ENCODE measurements at places on chromosomes 6 and 20.

GRCh38 chr6:137728386-137729349, 138.4 kb upstream of the TNFAIP3 start:
- DNase-seq, result no peak

DNA sequence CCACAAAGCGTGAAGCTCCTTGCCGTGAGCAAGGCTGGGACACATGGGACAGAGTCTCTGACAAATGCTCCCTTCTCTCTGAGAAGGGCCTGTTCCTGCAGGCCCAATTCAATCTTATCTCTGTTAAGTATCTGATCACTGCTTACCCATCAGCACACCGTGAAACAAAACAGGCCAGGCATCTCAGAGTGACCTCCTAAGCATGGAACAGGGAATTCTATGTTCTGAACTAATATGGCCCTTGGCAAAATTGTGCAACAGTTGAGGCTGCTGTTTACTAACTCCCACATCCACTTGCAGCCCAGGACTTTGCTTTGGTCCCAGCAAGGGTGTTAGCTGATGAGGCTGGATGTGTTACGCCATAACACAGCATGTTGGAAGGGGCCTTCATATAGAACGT, 79.2 kb downstream of the GCLC start:
- DNase-seq, result no peak

GRCh38 chr6:132952986-132953385, 138.6 kb downstream of the RPS12 start:
- DNase-seq, result no peak

- DNase-seq, result no peak
These were observed 20.4 kb downstream of the RAB23 start for GRCh38 chr6:57201718-57202117.

DNA sequence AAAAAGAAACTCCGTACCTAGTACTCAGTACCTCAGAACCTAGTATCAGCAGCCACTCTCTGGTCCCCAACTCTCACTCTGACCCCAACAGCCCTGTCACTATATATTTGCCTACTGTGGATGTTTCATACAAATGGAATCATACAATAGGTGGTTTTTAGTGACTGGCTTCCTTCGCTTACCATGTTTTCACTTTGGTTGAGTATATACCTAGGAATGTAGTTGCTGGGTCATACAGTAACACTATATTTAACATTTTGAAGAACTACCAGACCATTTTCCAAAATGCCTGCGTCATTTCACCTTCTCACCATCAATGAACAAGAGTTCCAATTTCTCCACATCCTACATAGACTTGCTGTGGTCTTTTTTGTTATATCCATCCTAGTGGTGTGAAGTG, 283.2 kb downstream of the GMDS start:
- no peak for DNase-seq

- DNase-seq, result no peak
These were observed 589.4 kb downstream of the RFPL4B start for GRCh38 chr6:112936504-112936903.

DNA sequence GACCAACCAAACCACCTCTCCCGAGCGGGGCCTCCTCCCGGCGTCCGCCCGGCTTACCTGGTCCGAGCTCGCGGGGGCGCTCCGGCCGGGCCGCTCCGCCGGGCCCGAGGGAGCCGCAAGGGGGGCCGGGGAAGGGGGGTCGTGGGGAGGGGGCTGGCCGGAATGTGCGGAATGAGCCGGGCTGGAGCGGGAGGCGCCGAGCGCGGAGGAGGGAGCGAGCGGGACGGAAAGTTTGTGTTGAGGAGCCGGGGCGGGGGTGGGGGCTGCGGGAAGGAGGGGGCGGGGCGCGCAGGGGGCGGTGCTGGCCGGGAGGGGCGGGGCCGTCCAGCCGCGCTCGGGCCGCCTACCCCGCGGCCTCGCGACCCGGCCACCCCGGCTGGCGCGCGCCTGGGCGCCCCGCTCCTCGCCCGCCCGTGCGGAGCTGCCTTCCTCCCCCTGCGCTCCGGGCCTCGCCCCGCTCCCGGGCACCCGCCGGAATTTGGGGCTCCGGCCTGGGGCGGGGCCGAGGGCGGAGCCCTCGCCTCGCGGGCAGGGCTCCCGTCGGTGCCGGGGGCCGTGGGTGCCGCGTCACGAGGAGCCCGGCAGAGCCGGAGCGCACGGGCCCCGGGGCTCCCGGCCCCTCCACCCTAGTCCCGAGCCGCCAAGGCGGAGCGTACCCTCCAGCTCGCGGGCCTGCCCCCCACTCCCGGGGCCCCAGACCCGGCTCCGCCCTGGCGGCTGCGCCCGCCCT, at the start of gene TEAD3:
TEAD3 (minus strand) TSS at position 239 of the 730 bp plus-strand sequence.
- DNase-seq, result no peak

DNA sequence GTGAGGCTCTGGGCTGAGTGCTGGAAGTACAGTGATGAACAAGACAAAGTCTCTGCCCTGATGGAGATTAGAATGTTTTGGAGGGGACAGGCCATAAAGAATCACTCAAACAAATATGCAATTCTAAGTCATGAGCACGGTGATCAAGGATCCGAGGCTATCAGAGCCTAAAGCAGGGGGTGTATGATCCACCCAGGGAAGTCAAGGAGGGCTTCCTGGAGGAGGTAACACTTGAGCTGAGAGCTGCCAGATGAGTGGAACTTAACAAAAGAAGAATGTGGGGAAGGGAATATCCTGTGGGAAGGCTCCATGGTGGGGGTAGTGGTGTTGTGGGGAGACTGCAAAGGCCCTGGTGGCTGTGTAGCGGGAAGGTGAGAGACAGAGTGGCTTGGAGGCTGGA, 12.2 kb downstream of the BPIFB4 start:
- DNase-seq, result no peak

DNA sequence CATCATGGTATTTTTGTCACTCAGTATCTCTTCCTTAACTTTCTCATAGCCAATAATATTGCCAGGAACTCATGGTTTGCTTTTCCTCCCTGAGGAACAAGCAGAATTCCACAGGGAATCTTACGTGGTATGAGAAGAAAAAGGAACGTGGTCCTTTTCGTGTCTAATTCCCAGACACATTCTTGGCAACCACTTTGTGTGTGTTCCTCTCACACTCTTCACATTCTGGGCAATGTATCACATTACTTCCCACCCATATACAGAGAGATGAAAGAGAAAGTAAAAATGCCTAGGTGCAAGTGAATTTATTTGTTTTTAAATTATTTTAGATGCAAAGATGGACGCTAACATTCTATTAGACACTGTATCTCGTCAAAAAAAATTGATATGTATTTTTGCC, 102.7 kb downstream of the PTPRK start:
- DNase-seq, result no peak

GRCh38 chr6:15937602-15938001, 191.3 kb upstream of the MYLIP start:
- no peak for DNase-seq

DNA sequence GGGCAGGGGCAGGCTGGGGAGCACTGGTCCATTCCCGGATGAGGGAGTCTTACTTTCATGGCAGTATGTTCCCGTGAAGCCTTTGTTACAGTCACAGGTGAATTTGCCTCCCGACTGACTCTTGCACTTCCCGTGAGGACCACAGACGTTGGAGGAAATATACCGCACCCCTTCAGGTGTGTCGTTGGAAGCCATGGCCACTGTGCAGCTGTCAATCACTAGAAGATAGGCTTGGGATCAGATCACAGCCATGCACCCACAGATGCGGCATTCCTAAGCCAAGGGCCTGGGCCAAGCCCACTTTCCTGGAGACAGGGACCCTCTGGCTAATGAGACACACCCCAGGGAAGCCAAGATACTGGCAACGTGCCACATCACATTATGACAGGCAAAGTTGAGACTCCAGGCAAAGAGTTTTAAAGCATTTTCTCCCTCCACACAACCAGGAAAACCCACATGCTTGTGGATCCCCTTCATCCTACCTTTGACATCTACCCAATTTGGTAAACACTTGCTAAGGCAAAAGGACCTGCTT, 26.8 kb downstream of the JAG1 start:
- no peak for DNase-seq

- peak; percentile 27 for DNase-seq
These were observed 5.5 kb upstream of the HLA-E start for GRCh38 chr6:30483677-30484279.

DNA sequence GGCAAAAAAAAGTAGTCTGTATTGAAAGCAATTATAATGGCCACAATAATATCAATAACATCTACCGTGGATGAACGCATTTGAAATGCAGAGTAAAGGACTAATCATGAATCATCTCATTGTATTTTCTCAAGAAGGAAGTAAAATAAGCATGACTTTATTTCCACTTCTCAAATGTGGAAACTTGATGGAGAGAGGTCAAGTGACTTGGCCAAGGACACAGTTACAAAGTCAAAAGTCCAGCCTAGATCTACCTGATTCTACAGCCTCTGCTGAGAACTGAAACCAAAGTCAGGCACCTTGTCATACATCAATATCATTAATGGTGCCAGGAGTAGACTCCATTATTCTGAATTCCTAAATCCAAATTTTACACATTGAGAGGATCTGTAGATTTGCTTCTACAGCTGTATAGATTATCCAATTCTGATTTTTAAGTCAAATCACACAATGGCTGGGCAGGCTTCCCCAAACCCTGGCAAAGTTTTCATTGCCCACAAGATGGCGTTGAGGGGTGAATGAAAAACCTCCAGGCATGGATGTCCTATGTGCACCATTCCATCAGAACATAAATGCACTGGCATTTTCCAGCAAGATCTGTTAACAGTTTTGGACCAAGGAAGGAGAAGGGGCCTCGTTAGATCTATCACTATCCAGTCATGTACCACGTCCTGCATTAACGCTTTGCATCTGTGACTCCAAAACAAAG, 423.1 kb downstream of the MAFB start:
- DNase-seq, result no peak

- DNase-seq, result no peak
These were observed 40.1 kb downstream of the JAG1 start for GRCh38 chr20:10633718-10634117.

DNA sequence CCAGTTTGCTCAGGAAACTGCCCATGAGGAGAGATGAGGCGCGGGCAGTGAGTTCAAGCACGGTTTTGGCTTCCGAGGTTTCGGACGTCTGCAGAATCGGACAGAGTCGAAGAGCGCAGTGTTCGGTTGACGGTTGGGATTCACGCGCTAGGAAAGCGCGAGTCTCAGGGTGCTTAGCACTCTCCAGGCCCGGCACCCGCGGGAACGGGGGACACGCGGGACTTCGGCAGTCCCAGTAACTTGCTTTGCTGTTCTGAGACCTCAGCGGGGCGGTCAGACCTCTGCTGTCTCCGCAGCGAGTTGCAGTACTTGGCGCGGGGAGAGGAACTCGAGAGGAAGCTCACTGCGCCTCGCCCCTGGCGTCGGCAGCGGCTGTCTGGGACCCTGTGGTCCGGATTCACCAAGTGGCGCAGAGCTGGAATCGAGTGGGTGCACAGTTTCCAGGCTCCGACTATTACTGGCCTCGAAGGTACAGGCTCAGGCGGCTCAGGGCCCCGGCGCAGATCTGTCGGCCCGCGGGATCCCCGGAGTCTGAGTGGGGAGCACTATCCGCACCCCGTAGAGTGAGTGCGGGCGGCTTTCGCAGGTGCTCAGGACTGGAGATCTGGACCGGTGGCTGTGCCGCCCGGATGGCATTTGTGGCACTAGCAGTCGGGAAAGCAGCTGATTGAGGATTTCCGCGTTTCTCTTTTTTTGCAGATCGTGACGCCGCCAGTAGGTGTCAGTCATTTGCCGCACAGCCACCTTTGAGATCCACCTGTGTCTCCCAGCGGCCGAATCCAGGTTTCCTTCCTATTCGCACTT, at the start of gene POM121L2:
POM121L2 (minus strand) TSS at position 128 of the 804 bp plus-strand sequence; CDS start at position 25, 103 bp downstream.
- DNase-seq, result peak; percentile 58

DNA sequence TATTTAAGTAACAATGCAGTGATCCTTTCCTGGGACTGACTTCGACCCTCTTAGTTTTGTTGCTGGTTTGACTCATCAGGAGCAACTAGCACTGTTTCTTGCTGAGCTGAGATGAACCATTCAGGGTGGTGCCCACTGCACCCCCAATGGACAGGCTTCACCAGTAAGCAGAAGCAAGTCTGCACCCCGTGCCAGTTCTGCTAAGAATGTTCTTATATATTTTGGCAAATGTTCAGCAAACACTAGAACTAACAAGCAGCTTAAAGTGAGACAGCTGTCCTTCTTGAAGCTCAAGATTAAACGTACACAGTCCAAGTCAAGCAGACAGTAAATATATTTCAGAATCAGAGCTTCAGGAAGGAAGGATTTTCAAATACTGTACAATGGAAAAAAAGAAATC, 561.3 kb upstream of the CDH4 start:
- DNase-seq, result no peak

DNA sequence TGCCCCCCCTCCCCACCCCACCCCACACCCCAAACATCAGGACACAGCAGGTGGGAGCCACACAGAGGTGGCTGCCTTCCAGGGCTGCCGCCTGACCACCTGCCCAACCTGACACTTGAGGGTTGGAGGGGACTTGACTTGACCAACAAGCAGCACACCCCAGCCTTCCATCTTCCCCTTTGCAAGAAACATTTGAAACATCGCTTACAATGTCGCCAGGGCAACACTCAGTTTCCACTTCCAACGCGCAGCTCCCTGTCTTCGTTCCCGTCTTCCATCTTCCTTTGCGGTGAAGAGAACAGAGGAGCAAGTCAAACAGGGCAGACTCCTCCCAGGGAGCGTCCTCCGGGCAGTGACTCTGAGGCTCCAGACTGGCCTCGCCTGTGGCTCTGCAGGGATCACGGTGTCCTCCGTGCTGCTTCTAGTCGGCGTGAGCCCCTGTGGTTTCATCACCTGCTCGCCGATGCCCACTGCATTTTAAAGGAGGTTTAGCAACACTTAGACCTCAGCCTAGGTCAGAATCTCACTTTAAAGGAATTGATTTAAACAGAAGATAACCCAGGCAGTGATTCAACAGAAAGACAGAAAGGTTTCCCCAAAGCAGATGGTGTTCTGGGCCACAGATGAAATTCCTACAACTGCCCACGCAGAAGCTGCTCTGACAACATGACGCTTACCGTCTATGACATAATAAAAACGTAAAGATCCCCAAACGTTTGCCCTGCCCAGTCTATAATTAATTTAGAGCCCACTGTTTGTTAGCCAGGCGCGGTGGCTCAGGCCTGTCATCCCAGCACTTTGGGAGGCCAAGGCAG, 130.8 kb downstream of the TAF4 start:
- DNase-seq, result no peak

- DNase-seq, result no peak
These were observed 12.5 kb downstream of the OTOR start for GRCh38 chr20:16760431-16761304.

DNA sequence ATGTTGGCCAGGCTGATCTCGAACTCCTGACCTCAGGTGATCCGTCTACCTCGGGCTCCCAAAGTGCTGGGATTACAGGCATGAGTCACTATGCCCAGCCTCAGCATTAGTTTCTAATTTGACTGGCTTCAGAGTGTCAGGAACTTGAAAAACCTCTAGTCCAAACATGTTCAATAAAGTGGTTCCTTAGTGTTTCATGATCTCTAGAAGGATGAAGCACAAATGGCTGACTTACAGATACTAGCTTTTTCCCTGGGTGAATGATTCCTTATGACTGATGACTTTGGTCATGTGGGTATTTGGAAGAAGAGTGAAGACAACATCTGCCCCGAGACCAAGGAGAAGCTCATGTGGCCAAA, 16.4 kb downstream of the GLYATL3 start:
- DNase-seq, result no peak

All from SHP77 (cell line).